ENCODE measurements at places on chromosomes 7 and 10.

DNA sequence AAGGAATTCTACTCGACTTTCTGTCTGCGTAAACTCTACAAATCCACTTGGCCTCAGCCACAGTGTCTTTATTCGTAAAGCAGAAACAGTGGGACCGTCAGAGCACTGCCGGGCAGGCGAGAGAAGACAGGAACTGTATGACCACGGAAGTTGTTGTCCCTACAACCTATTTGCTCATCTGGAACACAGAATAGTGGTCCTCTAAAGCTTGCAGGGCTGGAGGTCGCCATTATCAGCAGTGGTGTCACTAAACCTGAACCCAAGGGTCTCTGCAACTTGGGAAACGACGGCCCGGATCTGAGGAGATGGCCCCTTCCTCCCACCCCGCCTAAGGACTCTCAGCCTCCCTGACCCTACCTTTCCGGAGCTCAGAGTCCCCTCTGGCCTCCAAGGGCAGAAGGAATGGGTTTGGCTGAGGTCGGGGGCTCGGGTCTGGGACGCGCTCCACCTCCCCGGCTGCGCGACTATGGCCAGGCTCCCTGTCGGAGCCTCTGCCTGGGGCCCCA lies 442 bp downstream of the STYXL1 start:
- peak; percentile 54 for DNase-seq

- DNase-seq: no peak
Observed at GRCh38 chr7:44484482-44485313, 5.8 kb downstream of the NUDCD3 start.

DNA sequence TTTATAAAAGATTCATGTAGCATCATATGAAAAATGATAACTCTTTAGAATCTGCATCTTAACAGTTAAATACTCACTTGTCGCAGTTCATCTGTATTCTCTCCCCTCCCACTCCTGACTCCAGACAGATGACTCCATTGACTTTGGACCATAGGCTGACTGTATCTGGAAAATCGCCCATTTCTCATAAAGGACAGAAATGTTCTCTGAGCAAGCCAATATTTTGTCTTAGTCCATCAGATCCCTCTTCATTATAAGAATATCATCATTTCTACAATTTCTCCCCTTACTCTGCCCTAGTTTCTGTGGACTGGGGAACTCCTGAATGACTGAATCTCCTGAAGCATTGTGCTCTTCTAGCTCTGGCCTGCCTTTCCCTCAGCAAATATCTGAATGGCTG lies 125.4 kb downstream of the SEMA3D start:
- no peak for DNase-seq

- DNase-seq: no peak
Observed at GRCh38 chr7:84195295-84196060, 889 bp upstream of the SEMA3A start.
